ENCODE measurements at places on chromosomes 16 and 17.

DNA sequence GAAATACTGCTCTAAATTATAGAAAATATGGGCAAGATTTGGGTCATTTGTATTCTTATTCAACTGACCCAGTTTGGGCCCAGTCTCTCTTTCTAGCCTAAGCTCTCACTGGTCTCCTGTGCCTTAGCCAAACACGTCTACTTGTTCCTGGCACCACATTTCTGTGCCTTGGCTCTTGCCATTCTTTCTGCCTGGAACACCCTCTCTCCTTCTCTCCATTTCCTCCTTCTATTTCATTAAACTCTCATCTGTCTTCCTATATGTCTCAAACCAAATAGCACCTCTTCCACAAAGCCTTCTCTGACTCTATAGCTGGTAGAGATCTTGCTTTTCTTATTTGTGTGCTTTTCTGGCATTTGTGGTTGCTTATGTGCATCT, 37.7 kb upstream of the NUFIP2 start:
- DNase-seq = no peak

DNA sequence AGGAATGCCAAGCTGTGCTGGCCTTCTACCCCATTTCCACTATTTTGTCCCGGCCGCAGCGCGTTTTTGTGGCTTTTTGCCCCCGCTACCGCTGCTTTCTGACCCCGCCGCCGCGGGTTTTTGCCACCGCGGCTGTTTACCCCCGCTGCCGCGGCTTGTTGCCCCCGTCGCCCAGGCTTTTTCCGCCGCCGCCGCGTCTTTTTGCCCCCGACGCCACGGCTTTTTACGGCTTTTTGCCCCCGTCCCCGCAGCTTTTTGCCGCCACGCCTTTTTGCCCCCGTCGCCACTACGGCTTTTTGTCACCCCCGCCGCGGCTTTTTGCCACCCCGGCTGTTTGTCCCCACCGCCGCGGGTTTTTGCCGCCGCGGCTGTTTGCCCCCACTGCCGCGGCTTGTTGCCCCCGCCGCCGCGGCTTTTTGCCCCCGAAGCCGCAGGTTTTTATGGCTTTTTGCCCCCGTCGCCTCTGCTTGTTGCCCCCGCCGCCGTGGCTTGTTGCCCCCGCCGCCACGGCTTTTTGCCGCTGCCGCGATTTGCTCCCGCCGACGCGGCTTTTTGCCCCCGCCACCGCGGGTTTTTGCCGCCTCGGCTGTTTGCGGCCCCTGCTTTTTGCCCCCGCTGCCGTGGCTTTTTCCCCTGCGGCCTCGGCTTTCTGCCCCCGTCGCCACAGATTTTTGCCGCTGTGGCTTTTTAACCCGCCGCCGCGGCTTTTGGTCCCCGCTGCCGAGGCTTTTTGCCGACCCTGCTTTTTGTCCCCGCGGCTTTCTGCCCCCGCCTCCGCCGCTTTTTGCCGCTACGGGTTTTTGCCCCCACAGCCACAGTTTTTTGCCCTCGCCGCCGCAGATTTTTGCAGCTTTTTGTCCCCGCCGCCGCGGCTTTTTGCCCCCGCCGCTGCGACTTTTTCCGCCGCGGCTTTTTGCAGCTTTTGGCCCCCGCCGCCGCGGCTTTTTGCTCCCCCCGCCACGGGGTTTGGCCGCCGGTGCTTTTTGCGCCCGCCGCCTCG, 520.4 kb upstream of the WSB1 start:
- no peak for DNase-seq

- no peak for DNase-seq
These were observed 135.3 kb downstream of the SNX29 start for GRCh38 chr16:12111819-12112218.

- no peak for DNase-seq
These were observed 9.0 kb downstream of the IRX5 start for GRCh38 chr16:54939510-54940278.

DNA sequence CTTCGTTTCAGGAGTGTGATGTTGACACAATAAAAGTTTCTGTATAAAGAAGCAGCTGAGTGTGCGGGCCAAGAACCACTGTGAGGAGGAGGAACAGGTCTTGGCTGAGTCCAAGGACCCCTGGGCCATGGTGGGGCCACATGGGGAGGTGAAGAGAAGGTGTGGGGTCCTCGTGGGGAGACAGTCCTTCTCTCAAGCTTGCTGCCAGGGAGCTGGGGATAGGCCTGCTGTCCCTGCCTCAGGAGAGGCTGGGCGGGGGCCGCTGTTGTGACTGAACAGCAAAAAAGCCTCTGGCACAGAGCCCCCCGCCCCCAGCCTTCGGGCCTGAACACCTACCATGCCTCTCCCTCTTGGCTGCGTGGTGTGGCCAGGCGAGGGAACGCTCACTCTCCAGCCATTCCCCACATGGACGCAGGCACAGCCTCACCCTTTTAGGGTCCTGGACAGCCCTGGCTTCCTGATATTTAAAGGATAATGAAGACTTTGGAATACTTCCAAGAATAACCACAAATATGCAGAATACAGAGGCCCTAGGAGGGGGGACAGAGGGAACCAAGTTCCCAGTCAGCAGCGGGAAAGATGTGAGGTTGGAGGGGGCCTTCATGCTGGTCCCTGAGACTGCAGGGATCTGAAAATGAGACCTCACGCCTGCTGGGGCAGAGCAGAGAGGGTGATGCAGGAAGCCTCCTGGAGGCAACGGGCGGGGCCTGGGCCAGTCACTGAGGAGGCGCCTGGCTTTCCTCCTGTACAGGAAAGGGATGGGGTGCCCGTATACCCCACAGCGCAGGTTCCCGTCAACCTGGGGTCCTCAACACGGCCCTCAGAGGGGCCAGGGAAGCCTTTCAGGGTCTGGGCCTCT, 100.0 kb upstream of the CREBBP start:
- no peak for DNase-seq

DNA sequence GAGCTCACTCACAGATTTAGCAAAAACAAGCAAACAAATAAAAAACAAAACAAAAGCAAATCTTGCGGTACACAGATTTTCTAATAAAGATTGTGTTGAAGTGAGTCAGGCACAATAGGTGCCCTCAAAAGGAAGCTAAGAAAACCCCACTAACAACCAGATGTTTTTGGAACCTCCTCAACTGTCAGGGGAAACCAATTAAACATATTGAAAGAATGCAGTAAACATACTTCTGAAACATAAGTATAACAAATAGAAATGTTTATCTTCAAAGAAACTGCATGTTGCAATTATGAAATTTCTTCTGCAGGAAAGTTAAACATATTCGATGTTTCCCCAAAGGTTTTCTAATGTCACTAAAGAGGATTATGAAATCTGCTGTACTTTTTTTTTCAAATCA, 110.5 kb upstream of the CORO6 start:
- DNase-seq = no peak

DNA sequence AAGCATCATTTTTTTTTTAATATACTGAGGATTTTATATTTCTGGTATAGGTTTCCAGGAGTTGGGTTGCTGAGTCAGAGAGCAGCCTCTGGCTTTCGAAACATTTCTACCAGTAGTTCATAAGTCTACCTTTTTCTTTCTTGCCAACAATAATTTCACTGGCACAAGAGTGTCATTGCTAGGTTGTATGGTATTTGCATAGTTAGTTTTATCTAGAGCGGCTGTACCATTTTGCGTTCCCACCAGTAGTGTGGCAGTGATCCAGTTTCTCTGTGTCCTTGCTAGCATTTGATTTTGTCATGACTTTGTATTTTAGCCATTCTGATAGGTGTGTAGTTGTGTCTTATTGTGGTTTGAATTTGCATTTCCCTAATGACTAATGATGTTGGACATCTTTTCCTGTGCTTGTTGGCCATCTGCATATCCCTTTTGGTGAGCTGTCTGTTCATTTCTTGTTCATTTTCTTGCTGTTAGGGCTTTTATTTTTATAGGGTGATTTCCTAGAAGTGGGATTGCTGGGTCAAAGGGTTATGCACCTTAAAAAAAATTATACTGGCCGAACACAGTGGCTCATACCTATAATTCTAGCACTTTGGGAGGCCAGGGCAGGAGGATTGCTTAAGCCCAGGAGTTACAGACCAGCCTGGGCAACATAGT, 39.9 kb downstream of the SNX29 start:
- DNase-seq = no peak

DNA sequence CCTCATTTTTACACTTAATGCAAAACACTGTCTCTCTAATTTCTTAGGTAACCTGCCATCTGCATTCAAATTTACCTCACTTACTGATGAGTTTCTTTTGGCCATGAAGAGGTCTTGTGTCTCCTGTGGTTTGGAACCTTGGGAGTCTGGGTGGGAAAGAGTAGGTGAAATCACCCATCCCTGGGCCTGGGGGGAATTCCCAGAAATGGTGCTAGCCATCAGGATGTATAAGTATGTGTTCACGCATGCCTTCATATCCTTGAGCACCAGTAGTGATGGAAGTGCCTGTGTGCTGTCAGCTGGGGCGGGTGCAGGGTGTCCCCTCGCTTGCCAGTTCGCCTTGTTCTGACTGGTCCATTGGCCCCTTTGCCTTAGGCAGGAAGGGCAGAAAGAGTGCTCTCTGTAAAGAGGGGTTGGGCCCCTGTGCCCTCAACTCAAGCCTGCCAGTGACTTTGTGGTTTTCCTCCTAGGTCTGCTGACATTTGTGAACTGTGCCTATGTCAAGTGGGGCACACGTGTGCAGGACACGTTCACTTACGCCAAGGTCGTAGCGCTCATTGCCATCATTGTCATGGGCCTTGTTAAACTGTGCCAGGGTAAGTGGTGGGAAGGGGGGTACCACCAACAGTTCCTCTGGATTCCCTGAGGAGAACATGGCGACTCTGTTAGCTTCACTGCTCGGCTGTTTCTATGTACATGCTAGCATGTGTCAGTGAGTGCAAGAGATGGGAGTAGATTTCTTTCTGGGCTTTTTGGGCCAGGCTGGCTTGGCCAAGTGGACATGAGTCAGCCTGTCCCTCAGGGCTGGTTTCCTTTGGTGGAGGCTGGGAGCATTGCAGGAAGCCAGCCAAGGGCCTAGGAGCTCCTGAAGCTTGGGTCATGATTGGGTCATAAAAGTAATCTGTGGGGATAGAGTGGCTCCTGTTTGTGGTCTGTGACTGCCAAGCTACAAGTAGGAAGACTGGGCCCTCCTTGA, 23.2 kb downstream of the SLC7A6OS start:
- DNase-seq = no peak

- no peak for DNase-seq
These were observed 68.0 kb downstream of the ZFHX3 start for GRCh38 chr16:72979974-72980373.

DNA sequence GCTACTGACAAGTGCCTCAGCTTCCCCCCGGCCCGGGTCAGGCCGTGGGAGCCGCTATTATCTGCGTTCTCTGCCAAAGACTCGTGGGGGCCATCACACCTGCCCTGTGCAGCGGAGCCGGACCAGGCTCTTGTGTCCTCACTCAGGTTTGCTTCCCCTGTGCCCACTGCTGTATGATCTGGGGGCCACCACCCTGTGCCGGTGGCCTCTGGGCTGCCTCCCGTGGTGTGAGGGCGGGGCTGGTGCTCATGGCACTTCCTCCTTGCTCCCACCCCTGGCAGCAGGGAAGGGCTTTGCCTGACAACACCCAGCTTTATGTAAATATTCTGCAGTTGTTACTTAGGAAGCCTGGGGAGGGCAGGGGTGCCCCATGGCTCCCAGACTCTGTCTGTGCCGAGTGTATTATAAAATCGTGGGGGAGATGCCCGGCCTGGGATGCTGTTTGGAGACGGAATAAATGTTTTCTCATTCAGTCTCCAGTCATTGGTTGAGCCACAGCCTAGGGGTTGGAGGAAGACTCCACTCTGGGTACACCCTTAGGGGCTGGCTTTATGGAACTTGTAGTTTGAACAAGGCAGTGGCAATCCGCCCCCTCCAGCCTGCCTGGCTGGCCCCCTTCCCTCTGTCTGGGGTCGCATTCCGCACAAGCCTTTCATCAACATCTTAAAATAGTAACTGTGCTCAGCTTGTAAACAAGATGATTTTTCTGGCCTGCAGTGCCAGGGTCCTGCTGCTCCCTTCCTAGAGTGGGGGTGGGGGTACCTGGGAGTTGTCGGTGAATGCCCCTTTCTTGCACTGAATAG, 4.1 kb downstream of the SYNGR2 start:
- no peak for DNase-seq

GRCh38 chr17:8922451-8922850, 43.1 kb downstream of the PIK3R5 start:
- DNase-seq = no peak

DNA sequence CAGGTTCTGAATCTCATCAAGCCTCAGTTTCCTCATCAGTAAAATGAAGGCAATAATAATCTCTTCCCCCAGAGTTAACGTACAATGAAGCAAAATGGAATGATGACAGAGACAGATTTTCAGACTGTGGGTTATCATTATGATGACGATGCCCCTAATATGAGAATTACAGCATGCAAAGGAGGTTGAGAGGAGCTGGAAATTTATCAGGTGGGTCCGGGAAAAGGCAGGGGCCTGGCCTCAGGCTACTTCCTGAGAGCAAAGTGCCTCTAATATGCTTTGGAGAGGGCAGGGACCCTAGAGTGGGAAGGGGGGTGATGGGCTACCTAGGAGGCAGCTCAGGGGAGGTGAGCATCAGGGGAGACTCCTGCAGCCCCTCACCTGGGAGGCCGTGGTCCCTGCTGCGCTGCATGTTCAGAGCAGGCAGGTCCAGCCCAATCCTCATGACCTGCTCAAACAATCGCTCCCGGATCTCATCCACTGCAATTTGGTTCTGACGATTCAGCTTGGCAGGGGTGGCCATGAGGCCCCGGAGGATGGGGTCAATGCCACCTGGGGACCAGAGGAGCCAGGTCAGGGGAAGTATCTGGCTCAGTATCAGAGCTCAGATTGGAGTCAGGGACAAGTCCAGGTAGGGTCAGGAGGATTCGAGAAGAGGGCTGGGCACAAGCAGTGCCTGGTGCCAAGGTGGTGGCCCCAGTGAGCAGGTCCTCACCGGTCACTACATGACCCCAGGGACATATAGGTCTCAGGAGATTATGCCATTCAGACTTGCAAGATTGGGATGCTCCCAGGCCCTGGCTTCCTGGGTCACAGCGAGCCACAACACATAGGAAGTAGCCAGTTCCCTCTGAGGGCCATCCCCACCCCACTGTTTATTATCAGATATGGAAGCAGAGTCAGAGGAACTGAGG, 8.1 kb downstream of the MPO start:
- DNase-seq = no peak

DNA sequence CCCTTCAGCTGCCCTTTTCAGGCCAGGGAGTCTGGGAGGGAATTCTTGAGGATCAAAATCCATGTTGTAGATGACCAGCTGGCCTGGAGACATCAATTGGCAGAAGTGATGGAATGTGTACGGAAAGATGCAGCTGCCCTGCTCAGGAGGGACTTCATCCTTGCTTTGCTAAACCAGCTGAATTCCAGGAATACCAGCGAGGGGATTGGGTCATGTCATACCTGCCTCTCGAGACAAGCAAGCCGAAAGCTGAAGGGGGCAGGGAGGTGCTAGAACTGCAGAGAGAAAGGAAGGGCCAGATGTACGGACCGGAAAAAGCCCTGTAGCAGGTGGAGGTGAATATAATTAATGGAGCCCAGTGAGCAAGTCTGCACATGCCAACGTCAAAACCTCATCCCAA, 25.6 kb upstream of the NTN1 start:
- no peak for DNase-seq

GRCh38 chr16:72841506-72841905, 206.4 kb downstream of the ZFHX3 start:
- DNase-seq = no peak
